Upper lobe of right lung (tissue), 1 donor: ENCODE measurements at places on chromosomes 12 and 14.

GRCh38 chr14:87896393-87897380 lies 96.3 kb downstream of the GALC start:
- DNase-seq, result no peak

DNA sequence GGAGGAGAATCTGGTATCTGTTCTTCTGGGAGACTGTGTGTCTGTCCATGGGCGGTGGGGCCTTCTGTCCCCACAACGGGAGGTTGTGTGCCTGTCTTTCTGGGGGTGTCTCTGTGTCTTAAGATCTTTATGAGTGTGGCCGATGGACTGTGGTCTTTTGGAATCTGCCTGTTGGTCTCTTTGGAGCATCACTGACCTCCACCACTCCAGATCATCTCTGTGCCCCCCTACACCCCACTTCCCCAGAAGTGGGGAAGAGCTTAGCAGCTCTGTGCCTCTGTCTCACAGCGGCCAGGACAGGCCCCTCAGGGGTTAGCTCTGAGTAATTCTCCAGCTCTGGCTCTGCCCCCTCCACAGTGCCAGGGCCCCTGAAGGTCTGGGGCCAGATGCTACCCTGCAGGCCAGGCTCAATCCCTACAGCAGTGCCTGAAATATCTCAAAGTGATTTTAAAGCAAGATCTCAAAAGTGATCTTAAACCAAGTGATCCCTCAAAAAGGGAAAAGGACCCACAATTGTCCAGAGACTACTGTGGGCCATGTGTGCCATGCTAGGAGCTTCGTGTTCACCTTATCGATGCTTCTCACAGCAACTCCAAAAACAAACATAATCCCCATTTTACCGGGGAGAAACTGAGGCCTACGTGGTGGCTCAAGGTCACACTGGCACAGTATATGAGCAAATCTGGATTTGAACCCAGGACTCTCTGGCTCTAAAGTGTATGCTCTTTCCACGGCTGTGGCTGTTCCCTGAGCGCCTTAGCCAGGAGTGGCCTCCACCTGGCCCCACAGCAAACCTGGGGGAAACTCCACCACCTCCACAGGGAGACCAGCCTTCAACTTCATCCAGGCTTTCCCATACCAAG lies 26.0 kb upstream of the KRT78 start:
- DNase-seq, result no peak

DNA sequence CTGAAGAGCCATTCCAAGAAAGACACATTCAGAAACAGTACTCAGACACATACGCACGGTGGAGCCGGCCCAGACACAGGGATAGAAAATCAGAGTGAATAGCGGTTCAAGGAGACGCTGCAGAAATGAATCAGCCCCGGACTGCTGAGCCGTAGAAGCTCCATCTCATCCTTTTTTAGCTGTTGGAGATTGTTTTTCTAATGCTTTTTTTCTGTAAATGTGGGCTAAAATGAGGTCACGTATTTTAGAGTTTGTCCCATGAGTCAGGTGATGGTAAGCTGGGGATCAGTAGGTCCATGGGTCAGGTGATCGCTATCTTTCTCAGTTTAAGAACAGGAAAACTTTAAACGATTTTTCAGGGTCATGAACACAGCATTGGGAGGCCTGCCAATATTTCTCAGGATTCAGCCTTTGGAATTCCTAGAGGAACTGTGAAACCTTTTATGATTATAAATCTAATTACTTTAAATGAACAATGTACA lies 202.4 kb downstream of the ITPR2 start:
- no peak for DNase-seq

GRCh38 chr14:68958553-68958952 lies 20.5 kb downstream of the ACTN1 start:
- DNase-seq, result no peak

DNA sequence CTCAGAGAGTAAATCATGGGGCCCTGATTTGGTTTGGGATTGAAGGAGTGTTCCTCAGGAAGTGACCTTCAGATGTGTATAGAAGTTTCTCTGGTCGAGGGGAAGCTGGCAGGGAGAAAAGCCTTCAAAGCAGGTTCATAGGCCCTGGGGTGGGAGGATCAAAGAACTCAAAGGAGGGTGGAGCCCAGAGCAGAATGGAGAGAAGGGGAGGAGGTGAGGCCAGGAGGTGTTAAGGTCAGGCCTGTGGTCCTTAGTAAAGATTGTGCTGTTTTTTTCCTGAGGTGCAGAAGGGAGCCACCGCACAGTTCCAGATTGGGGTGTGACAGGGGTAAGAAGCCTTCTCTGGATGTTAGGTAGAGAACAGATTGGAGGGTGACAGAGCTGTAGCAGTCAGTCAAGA lies 9.7 kb upstream of the CFAP251 start:
- no peak for DNase-seq

DNA sequence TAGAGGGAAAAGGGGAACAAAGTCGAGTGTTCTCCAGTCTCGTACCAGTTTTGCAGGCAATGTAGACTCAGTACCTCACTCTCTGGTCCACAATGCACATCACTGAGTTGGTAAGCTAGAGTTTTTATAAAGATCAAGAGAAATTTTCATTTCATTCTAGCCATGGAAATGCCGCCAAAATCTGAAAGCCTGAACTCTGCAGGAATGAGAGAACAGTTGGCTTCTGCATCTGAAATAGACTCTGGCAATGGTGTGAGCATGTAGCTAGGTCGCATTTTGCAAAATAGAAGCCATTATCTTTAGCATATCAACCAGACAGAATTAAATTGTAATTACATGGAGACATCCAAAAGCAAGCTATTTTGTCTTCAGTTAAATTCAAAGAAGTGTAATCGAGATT lies 381.0 kb downstream of the NOVA1 start:
- DNase-seq, result no peak

- no peak for DNase-seq
These were observed 115.6 kb upstream of the METAP2 start for GRCh38 chr12:95358111-95359083.

DNA sequence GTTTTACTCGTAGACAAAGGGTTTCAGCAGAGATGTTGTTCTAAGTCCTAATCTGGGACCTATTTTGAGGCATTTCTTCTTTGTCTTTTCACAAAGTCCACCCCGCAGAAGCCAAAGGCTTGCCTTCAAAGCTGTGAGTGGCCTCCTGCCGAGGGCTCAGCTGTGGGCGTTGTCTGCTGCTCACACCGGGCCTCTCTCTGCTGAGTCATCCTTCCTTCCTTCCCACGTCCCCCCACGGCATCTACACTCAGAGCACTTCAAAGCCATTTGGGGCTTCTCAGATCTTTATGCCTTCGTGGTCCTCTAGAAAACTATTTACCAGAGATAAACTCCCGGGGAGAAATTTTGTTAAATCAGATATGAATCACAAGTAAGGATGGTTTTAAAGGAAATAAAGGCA lies 115.9 kb upstream of the TMPO start:
- DNase-seq, result no peak

DNA sequence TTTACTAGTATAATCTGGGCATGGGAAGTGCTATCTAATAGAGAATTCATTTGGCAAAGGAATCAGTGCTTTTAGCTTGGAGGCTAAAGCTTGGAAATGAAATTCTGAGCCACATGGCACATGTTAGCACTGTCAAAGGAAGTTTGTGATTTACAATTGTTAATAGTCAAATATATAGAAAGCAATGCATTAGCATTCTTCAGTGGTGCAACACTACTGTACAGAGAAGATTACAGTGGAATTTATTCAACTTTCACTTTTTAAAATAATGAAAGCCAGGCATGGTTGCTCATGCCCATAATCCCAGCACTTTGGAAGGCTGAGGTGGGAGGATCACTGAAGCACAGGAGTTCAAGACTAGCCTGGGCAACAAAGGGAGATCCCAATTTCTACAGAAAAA lies 45.9 kb downstream of the PAX9 start:
- DNase-seq, result no peak

DNA sequence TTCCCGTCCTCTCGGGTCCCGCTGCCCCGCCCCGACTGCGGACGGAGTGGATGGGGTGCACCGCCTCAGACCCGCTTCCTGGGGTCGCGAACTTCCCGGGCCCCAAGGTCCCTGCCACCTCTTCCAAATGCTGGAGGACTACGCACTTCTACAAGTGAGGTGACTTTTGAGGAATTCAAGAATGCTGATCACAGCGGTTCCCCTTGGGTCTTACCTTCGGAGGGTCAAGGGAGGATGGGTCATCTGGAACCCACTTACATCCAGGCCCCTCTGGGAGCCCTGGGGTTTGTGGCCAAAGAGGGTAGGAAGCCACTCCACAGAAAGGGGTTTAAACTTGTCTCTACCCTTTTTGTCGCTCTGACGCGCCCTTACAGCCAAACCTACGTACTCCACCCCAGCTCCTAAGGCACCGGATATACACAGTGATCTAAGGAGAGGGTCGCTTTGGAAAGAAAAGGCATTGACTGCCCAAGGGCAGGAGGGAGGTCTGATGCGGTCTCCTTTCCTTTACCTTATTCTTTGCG lies 532 bp upstream of the PRKD1 start:
- no peak for DNase-seq

- no peak for DNase-seq
These were observed 123.6 kb downstream of the VRK1 start for GRCh38 chr14:96920820-96921219.

DNA sequence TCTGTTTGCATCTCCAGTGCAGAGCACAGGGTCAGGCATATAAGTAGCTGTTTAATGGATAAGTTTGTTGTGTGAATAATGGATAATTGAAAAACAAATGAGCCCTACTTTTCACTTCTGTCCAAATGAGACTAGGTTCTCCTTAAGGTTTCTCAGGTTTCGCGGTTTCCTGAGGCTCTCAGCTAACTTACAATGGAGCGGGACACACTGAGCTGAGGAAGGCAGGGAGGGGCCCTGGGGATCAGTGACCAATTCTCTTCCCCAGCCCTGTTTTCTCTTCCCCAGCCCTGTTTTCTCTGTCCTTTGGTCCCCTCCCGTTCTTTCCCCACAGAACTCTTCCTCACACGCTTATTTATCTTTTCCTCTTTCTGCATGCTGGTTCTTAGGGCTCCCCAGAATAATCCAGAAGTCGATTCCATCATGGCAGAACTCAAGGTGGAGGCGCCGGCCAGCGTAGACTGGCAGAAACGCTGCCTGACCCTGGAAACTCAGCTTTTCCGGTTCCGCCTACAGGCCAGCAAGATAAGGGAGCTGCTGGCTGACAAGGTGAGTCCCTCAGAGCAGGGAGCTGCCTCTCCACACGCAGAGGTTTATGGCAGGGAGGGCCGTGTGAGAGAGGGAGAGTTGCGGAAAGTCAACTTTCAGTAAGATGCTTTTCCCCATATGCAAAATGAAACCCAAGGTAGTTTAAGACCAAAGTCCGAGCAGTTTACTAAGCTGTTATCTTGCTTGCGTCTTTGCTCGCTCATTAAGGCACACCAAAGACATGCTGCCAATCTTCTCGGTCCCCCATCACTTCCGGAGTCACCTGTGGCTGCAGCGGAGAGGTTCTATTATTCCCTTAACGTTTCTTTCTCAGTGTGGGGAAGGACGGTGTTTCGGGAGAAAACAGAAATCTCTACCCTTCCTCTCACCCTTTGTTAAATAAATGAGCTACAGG lies 8.6 kb downstream of the PLEKHH1 start:
- peak; percentile 23 for DNase-seq

DNA sequence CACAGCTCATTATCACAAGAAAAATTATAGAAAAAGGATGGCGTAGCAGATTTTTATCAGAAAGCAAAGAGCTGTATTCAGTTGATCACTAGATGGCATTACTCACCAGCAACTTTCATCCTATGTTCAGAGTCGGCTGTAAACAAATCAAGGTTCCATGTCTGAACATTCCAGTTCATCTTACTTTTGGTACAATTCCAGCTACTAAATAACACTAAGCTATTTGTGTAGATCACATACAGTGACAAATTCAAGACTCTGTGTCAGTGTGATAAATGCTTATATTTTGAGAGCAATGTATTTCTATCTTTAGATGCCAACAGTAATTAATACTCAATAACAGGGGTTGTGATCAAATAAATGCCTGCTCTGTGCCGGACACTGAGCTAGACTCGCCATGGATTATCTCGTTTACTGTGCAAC lies 30.1 kb downstream of the NRDE2 start:
- no peak for DNase-seq

GRCh38 chr12:56602239-56602638 lies 27.9 kb downstream of the BAZ2A start:
- DNase-seq, result no peak

GRCh38 chr14:75205591-75205990 lies 29.2 kb upstream of the TMED10 start:
- no peak for DNase-seq
